ENCODE measurements at places on chromosomes 13 and 19. TPM values are rescaled to one million over a fixed set of nuclear protein-coding genes. Genes with fewer than 3 reads are reported as not detected.

DNA sequence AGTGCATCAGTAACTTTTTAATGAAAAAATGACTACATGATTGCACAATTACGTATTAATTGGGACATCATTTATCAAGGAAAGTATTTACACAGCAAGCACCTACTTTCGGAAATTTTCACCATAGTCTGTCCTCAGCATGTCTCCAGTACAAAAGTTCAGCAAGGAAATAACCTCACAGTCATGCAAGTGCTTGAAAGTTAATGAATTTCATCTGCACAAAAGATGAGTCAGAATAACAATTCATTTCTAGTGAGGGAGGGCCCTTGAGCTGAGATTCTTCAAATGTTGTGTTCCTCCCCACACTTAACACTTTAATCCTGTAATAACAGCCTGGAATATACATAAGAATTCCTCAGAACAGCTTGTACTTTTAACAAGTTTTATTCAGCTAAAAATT, 49.0 kb upstream of the OXGR1 start:
- H3K27me3 ChIP-seq: no peaks in the 10 kb centered on the region
- H3K27ac ChIP-seq: peak overlapping the region; percentile 29
- no peak overlapping the region for H3K4me3 ChIP-seq
- DNase-seq: peak; percentile 84

DNA sequence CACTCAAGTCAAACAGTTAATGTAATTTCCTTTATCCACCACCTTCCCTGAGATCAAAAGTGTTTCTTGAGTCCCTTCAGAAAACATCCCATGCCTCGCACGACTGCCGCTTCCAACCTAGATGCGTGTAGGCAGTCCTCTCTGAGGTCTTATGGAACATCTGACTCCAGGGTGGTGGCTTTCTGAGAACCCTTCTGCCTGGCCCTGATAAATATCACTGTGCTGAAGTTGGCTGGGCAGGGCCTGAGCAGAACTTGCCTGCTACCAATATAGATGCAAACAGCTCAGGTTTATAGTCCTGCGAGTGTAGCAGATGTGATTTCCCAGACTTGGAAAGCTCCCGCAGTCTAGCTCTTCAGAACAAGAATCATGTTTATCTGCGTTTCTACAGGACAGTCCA, 61.1 kb upstream of the GPR12 start:
- H3K27ac ChIP-seq: no peak overlapping the region
- no peak overlapping the region for H3K4me3 ChIP-seq
- peaks cover 8% of the 10 kb centered on the region for H3K27me3 ChIP-seq

- peaks cover 9% of the 10 kb centered on the region for H3K4me1 ChIP-seq
- H3K27me3 ChIP-seq: no peaks in the 10 kb centered on the region
- DNase-seq: no peak
Measured at GRCh38 chr13:37107456-37107855, 2.0 kb upstream of the CSNK1A1L start.

DNA sequence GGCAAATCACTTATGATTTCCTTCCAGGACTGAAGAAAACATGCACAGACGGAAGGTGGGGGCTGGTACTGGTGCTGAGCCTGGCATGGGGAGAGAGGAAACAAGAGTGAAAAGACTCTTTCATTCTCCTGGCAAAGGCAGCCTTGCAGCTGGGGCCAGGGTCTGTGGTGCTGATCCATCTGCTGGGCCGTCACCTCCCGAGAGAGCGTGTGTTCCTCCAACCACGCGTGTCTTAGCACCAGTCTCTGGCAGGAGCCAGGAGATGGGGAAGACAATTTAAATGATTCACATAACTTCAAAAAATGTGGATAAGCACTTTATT, 23.9 kb upstream of the SPART start:
- no peak overlapping the region for H3K4me3 ChIP-seq
- no peak overlapping the region for H3K27ac ChIP-seq
- DNase-seq: no peak

Gene BRSK1
- 1.9 TPM for total RNA-seq

Gene SIGLEC9
- total RNA-seq: not detected

All from GM23248 (cell line).